ENCODE measurements at places on chromosomes 11 and 22.

- no peak for DNase-seq
Observed at GRCh38 chr22:50057278-50058060, 629 bp downstream of the TTLL8 start.

- DNase-seq, result no peak
Observed at GRCh38 chr11:128678024-128678423, 15.8 kb upstream of the FLI1 start.

DNA sequence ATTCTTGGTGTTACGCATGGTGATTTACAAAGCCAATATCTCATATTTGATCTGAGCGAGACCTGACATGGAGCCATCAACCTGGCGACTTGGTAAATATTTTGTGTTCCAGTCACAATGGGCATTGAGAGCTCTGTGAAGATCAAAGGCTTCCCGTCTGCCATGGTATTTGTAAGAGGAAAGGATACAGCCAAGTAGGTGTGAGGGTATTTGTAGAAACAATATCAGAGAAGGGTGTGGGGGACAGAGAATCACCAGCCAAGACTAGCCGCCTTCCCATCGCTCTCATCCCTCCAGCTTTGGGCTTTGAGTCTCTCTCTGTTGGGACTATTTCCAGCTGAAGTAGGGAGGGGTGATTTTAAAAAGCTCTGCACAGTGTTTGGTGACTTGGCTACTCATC, 173.4 kb upstream of the BDNF start:
- no peak for DNase-seq

DNA sequence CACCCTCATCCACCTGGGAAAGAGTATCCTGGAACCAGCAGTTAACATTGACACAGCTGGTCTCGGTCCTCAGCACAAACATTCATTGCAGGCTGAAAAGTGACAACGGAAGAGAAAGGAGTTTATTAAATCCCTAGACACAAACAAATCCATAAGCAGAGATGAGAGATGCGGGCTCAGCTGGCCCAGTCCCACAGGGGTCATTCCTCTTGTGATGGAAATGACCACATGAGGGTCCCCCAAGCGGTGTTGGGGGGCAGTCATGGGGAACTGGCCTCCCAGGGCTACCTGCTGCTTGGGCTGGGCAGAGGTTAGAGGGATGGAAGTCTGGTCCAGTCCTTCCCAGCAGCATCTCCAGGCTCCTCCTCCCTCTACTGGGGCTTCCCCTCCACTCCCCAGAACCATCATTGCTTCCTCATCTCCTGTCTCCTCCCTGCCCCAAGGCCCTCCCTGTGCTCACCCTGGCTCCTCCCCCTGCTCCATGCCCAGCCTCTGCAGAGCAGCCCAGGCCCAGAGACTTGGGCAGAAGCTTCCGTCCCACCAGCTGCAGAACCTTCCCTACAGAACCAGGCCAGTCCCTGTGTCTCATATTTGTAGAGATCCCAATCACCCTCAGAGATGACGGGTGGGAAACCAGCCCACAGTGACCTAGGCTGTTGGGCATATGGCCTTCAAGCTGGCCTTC, 5.4 kb upstream of the IGLL5 start:
- DNase-seq, result no peak

DNA sequence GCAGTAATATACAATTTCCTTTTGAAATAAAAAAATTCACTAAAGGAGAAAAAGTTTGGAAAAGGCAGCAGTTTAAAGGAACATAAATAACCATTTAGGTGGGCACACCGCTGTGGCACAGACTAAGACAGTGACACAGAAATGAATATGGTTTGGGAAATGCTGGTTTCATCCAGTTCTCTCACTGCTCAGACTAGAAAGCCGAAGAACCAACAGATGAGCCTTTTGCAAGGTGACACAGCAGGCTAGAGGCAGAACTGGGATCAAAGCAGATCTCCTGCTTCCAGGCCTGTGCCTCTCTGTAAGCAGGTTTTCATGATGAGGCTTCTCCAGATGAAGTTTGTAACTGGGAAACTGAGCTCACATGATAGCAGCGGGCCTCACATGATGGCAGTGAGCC, 380.0 kb upstream of the NARS2 start:
- no peak for DNase-seq
